Type B pancreatic cell (in vitro differentiated cells): ENCODE measurements at places on chromosomes 12 and 14.
A peak's percentile ranks its signal among the peaks of the same experiment; 100 is the strongest.

DNA sequence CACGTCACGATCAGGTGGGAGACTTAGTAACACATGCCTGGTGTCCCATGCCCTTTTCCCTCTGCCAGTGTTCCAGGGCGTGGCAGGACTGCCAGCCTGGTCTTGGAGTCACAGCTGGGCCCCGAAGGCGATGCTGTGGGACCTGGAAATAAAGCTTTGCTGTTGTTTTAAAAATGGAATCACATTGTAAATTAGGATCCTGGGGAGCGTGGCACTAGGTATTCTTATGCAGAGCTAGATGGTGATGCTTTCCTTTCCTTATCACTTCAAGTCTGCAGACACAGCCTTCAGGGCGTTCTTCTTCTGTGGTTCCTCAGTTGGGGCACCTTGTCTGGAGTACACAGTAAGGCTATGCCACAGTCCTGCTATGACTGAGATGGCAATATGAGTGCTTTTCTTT, 64.6 kb downstream of the BICD1 start:
- no peaks in the 10 kb centered on the region for H3K27me3 ChIP-seq
- no peak overlapping the region for H3K27ac ChIP-seq
- H3K4me3 ChIP-seq, result no peak overlapping the region
- DNase-seq, result no peak
- H3K4me1 ChIP-seq, result no peaks in the 10 kb centered on the region
- peaks cover 22% of the 10 kb centered on the region for H3K36me3 ChIP-seq

GRCh38 chr12:121494093-121494787, 86.6 kb downstream of the KDM2B start:
- no peak overlapping the region for H3K27ac ChIP-seq
- DNase-seq, result no peak
- H3K4me1 ChIP-seq, result peaks cover 18% of the 10 kb centered on the region
- no peaks in the 10 kb centered on the region for H3K27me3 ChIP-seq
- H3K36me3 ChIP-seq, result peaks cover 9% of the 10 kb centered on the region

DNA sequence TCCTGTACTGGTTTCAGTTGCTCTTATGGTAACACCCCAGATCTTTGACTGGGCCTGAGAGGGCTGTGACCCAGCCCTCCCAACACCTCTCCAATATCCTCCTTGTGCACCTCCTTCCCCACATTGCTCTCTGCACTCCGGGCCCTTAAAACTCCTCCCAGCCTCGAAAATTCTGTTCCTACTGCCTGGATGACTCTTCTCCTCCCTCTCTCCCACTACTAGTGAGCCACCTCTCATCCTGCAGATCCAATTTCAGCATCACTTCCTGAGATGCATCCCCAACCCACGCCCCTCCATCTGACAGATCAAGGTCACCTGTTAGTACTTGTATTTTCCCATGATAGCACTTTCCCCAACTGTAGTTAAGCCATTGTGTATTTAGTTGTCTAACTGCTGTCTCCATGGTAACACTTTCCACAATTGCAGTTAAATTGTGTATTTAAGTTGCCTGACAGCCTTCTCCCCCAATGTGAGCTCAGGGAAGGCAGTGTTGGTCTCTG, 11.5 kb upstream of the NT5DC3 start:
- H3K4me3 ChIP-seq, result peak overlapping the region; percentile 70
- no peaks in the 10 kb centered on the region for H3K36me3 ChIP-seq
- H3K27ac ChIP-seq, result peak overlapping the region; percentile 91
- DNase-seq, result no peak
- H3K4me1 ChIP-seq, result peaks cover 31% of the 10 kb centered on the region

DNA sequence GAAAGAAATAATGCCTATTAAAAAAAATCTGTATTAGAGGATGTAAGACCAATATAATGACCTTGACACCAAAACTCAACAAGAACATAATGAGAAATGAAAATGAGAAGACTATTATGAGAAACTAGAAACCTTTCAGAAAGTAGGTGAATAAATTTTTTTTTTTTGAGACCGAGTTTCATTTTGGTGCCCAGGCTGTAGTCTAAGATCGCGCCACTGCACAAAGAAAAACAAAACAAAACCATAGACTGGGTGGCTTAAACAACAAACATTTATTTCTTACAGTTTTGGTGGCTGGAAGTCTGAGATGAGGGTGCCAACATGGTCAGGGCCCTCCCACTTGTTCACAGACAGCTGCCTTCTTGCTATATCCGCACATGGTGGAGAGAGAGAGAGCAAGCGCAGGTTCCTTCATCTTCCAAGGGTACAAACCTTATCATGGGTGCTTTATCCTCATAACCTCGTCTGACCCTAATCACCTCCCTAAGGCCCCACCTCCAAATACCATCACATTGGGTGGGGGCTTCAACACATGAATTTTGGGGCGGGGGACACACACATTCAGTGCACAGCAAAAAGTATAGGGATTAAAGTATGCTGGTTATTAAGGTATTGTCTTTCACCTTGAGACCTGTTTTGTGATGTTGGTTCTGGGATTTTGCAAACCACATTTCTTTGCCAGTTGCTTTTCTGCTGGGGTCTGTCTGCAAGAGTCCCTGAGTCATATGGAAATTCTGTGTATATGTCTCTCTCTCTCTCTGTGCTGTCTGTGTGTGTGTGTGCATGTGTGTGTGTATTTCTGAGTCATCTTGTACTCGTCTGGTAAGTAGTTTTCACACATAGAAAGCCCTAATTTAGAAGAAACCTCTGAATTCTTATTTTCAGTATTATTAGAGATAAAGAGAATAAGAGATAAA, 26.2 kb downstream of the ZCRB1 start:
- no peaks in the 10 kb centered on the region for H3K27me3 ChIP-seq
- no peaks in the 10 kb centered on the region for H3K4me1 ChIP-seq
- no peak overlapping the region for H3K4me3 ChIP-seq
- H3K36me3 ChIP-seq, result no peaks in the 10 kb centered on the region
- H3K27ac ChIP-seq, result no peak overlapping the region

DNA sequence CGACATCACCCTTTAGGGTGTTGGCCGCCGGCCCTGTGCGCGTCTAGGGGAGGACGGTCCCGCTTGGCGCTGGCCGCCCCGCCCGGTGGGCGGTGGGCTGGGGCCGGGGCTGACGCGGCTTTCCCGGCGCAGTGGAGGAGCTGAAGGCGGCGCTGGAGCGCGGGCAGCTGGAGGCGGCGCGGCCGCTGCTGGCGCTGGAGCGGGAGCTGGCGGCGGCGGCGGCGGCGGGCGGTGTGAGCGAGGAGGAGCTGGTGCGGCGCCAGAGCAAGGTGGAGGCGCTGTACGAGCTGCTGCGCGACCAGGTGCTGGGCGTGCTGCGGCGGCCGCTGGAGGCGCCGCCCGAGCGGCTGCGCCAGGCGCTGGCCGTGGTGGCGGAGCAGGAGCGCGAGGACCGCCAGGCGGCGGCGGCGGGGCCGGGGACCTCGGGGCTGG, 3.6 kb downstream of the TNFAIP2 start:
- H3K27me3 ChIP-seq, result peaks cover 16% of the 10 kb centered on the region
- DNase-seq, result no peak
- H3K4me1 ChIP-seq, result peaks cover 31% of the 10 kb centered on the region
- peak overlapping the region; percentile 80 for H3K4me3 ChIP-seq

GRCh38 chr14:35419429-35419841, 14.9 kb upstream of the NFKBIA start:
- no peaks in the 10 kb centered on the region for H3K27me3 ChIP-seq
- DNase-seq, result no peak
- H3K4me3 ChIP-seq, result no peak overlapping the region
- no peak overlapping the region for H3K27ac ChIP-seq
- H3K36me3 ChIP-seq, result no peaks in the 10 kb centered on the region
- peaks cover 21% of the 10 kb centered on the region for H3K4me1 ChIP-seq

- no peaks in the 10 kb centered on the region for H3K4me1 ChIP-seq
- no peaks in the 10 kb centered on the region for H3K27me3 ChIP-seq
- H3K4me3 ChIP-seq, result no peak overlapping the region
Observed at GRCh38 chr14:52473557-52473956, 78.7 kb downstream of the TXNDC16 start.

DNA sequence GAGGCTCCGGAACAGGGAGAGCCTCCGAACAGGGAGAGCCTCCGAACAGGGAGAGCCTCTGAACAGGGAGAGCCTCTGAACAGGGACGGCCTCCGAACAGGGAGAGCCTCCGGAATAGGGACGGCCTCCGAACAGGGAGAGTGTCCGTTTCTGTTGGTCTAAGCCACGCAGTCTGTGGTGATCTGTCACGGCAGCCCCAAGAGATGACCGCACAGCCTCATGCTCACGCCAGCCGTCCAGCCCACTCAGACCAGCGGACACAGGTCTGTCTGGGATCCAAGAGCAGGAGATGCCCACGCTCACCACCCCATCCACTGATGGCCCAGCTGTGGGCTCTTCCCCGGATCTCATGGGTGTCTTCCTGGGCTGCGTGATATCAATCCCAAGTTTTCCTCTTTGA, 33.3 kb downstream of the GALNT9 start:
- H3K36me3 ChIP-seq, result no peaks in the 10 kb centered on the region
- H3K4me3 ChIP-seq, result no peak overlapping the region
- peaks cover 31% of the 10 kb centered on the region for H3K27me3 ChIP-seq
- H3K4me1 ChIP-seq, result no peaks in the 10 kb centered on the region
- no peak for DNase-seq

GRCh38 chr14:44952391-44953110, 9.2 kb downstream of the KLHL28 start:
- H3K27me3 ChIP-seq, result no peaks in the 10 kb centered on the region
- no peaks in the 10 kb centered on the region for H3K4me1 ChIP-seq
- H3K36me3 ChIP-seq, result peaks cover 11% of the 10 kb centered on the region
- no peak overlapping the region for H3K27ac ChIP-seq

DNA sequence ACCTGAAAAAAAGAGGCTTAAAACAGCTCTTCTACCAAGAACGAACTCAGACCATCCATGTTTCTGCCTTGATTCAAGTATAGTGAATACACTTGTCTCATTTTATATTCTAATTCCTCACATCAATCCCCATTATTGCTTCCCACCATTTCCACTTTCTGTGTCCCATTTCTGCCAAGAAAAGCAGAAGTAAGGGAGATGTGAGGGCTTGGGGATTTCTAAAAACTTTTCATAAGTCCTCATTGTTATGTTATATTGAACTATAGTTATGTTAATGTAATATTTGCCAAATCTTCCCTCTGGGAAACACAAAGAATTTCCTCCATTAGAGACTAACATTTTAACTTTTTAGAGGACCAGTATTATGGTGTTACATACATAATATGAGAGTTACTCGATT, 48.2 kb upstream of the PSMA6 start:
- peaks cover 7% of the 10 kb centered on the region for H3K36me3 ChIP-seq
- no peak overlapping the region for H3K27ac ChIP-seq
- H3K4me3 ChIP-seq, result no peak overlapping the region
- no peak for DNase-seq
- no peaks in the 10 kb centered on the region for H3K4me1 ChIP-seq

GRCh38 chr14:57171363-57171762, 97.3 kb downstream of the EXOC5 start:
- no peaks in the 10 kb centered on the region for H3K4me1 ChIP-seq
- H3K36me3 ChIP-seq, result no peaks in the 10 kb centered on the region
- no peak overlapping the region for H3K4me3 ChIP-seq
- DNase-seq, result no peak
- H3K27ac ChIP-seq, result no peak overlapping the region

DNA sequence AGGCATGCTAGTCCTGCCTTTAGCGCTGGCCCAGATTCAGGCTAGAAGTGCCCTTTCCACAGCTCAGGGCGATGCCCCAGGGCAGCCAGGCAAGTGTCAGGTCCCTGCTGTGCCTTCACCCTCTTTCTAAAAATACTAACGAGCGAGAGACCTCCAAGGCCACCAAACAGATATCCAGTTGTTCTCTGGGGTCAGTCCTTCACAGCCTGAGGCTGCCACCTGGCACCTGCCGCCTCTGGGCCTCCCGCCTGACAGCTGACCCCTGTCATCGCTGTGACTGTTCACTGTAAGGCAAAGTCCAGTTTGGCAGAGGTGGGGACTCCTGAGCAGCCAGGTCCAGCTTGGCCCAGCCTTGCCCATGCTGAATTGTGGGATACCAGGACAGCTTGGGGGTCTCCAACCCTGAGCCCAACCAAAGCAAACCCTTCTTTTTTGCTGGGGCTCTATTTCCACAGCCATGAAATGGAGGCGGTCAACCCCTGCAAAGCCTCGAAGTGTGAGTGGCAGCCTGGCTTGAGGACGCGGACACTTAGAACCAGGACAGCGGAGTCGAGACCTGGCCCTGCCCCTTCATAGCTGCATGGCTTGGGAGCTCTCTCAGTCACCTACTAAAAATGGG, 79.9 kb downstream of the NINJ2 start:
- no peak overlapping the region for H3K4me3 ChIP-seq
- H3K36me3 ChIP-seq, result peaks cover 3% of the 10 kb centered on the region
